ENCODE measurements at places on chromosomes 7 and 10.

- no peak for DNase-seq
These were observed 218.3 kb upstream of the AKR1E2 start for GRCh38 chr10:4607681-4608080.

GRCh38 chr10:101047268-101047667 is 14.5 kb upstream of the KAZALD1 start:
- no peak for DNase-seq

GRCh38 chr10:71077143-71077581 is 135.2 kb upstream of the UNC5B start:
- no peak for DNase-seq

GRCh38 chr7:97630116-97630515 is 101.8 kb upstream of the TAC1 start:
- DNase-seq, result no peak

DNA sequence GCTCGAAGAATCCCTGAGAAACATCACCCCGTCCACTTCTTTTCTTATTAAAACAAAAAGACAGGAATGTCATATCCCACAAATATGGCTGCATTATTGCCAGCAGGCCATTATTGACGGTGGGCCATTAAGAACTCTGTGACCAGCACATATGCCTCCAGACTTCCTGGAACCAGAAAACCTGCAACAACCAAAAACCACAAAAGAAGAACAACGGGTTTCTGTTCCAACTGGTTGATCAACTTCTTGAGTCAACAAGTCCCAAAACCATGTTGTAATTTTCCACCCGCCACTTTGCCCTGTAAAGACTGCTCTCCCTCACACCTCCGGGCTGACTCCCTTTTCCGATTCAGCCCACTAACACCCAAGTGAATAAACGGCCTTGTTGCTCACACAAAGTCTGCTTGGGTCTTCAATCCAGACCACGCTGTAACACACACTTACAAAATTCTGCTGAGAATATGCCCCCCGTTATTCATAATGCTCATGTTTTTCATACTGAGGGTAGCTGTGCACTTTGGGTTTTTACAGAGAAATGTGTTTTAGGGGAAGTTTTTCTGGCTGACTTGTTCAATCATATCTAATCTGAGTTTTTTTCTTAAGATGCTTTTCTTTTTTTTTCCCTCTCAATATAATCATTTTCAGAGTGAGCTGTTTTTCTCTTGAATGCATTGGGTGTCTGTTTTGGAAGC is 20.7 kb downstream of the ZNF107 start:
- DNase-seq, result no peak

GRCh38 chr10:87092376-87092860 is 2.2 kb downstream of the GLUD1 start:
- DNase-seq, result no peak

DNA sequence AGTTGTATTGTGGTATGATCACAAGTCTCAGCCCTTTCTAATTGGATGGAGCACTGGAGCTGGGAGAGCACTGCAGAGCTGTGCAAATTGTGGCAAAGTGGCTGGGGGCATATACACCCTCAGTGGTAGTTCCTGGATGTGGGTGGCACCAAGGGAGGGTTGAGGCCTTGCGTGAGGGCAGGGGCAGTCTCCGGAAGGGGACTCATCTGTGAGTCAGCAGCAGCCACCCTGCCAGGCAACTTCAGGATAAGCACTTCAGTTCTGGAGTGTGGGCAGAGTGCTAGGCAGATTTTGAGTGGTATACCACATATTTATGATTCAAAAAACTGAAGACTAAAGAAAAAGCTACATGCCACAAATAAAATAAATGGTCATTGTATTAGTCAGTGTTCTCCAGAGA is 210.5 kb downstream of the ETV1 start:
- no peak for DNase-seq
